COLO829 (cell line): ENCODE measurements at places on chromosomes 7 and 10.

DNA sequence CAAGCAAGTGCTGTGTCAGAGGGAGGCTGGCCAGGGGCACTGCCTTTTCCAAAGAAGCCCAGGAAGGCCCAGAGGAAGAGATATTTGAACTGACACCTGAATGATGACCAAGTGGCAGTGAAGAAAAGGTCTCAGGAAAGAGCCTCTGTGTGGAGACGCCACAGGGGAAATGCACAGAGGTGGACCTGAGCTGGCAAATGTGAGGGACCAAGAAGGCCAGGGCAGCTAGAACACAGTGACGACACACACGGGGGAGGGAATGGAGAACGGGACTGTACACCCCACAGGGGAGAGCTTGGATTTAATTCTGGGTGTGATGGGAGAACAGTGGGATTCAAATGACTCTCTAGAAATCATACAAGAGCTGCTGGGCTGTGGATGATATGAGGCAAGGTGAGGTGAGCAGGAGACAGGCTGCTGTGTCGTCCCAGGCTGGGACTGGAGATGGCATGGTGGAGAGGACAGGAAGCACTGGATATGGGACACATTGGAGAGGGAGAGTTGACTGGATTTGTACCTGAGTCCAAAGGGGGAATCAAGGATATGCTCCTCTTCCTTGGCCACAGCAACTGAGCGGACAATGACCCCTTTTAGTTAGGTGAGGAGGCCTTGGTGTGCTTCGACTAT is 84.2 kb upstream of the DDC start:
- DNase-seq: no peak

GRCh38 chr7:134565643-134566136 is 16.8 kb downstream of the AKR1B15 start:
- DNase-seq: no peak

- no peak for DNase-seq
Measured at GRCh38 chr7:138975343-138976104, 5.7 kb downstream of the KIAA1549 start.

DNA sequence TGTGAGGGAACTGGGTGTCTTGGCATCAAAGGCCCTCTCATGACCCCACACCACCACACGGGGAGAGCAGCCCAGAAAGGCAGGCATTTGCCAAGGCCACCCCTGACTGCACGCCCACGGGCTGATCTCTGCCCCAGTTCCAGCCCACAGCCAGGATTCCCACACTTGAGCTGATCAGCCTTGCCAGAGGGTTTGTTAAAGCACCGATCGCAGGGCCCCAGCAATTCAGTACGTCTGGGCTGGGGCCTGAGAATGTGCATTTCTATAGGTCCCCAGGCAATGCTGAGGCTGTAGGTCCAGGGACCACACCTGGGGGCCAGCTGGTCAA is 103.9 kb downstream of the TNS3 start:
- no peak for DNase-seq

- no peak for DNase-seq
Measured at GRCh38 chr7:90777465-90777864, 181.3 kb downstream of the CDK14 start.

DNA sequence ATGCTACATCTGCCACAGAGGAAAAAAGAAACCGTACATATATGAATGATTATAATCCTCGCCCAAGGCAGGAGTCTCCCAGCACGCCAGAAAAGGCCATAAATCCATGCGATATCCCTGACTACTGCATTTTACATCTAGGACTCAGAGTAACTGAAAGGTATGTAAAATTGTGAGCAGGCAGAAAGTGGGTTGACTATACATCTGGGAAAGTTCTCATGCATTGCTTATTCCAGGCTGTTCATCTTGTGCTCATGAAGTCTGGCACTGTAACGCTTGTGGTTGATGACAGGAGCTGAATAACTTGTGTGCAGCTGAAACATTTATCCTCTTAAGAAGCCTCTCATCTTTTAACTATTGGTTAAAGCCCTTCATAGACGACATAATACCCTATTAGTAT is 193.4 kb upstream of the STEAP4 start:
- DNase-seq: no peak

GRCh38 chr10:687583-688311 is 1.7 kb downstream of the DIP2C start:
- DNase-seq: no peak

DNA sequence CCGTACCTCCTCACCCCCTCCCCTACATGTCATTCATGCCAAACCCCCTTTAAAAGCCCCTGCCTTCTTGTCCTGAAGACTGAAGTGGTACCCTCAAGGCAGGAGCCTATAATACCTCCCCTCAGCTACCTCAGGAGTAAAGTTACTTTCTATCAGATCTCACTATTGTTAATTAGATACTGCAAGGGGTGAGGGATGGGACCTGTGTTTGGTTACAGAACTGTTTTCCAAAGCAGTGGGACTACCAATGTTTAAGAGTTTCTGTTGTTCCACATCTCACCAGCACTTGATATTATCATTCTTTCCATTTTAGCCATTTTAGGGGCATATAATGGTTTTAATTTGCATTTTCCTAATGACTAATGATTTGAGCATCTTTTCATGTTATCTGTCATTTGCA is 196.8 kb upstream of the LRRN3 start:
- DNase-seq: no peak

GRCh38 chr7:69801729-69802682 is 203.7 kb downstream of the AUTS2 start:
- DNase-seq: no peak

- DNase-seq: peak; percentile 37
Measured at GRCh38 chr10:77613476-77614130, 24.0 kb downstream of the KCNMA1 start.

GRCh38 chr7:42688056-42688371 is 223.9 kb downstream of the C7orf25 start:
- no peak for DNase-seq

DNA sequence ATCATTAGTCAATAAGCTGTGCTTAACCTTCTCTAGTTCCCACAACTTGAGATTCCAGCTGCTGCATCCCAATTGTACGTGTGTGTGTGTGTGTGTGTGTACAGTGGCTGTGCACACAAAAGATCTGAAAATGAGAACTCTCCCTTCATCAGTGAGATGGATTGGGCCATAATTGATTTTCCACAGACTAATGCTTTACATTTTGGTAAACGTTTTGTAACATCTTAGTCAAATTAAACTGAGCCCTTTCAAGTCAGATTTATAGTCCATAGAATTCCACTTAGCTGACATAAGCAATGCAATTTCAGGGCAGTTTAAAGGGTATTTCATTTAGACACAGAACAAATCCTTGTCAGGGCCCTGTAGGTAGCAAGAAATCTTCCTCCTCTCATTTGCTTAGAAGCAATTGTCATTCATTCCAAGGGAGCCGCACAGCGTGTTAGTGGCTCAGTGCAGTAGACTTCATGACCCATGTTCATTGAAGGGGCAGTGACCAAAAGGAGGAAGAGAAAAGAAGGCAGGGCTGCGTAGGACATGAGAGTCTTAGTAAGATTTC is 1123.5 kb upstream of the AUTS2 start:
- no peak for DNase-seq

- DNase-seq: no peak
Measured at GRCh38 chr10:131013281-131013912, 298.1 kb downstream of the TCERG1L start.

DNA sequence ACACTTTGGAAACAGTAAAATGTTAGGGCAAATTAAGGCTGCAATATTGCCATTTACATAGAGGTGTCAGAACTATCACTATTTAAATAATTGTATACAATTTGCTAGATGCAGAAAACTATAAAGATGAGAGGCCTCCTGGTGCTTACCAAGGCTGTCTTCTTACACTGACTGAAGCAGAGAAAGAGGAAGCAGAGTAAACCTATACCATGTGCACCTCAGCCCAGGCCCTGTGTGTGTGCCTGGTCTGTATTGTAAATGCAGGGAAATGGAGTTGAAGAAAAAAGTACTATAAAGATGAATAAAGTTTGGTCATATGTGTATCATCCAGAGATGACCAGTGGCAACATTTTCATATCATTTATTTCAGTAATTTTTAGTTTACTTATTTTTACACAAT is 29.2 kb downstream of the ELMO1 start:
- no peak for DNase-seq

DNA sequence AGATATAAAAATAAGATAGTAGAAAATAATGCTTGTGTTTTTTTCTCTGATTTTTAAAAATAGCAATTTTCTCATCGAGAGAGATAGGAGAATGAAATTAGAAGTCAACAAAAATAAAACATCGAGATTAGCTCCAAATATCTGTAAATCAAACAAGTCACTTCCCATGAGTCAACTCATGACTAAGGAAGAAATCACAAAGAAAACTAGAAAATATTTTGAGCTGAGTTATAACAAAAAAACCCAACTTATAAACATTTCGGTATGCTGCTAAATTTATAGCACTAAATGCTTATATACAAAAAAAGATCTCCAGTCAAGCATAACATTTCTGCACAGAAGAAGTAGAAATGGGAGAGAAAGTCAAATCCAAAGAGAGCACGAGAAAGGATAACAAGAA is 140.1 kb downstream of the ITGA8 start:
- no peak for DNase-seq

GRCh38 chr10:46018453-46019176 is 11.8 kb downstream of the NCOA4 start:
- no peak for DNase-seq

GRCh38 chr10:112919721-112920120 is 30.3 kb upstream of the TCF7L2 start:
- no peak for DNase-seq

DNA sequence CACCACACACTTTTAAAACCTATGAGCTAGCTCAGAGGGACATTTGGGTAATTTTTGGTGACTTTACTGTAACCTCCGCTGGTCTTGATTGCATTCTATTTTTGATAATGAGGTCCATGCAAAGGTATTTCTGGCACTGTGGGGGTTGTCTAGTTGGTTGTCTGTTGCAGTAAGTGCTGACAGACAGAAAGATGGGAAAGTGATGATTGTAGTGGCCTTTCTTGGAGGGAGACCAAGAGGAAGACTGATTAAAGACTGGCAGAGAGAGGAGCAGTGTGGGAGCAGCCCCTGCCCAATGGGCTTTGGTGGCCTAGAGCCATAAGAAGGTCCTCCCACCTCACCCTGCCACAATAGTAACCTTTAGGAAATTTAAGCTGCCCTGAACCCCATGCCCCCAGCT is 173.4 kb upstream of the CTBP2 start:
- DNase-seq: no peak

- DNase-seq: no peak
Measured at GRCh38 chr7:31835471-31835870, 148.5 kb downstream of the PPP1R17 start.

GRCh38 chr7:17546592-17546991 is 248.1 kb downstream of the AHR start:
- peak; percentile 63 for DNase-seq

- no peak for DNase-seq
Measured at GRCh38 chr10:43354330-43354635, 17.2 kb upstream of the FXYD4 start.

GRCh38 chr10:30791197-30791611 is 161.7 kb upstream of the LYZL2 start:
- DNase-seq: no peak

- DNase-seq: no peak
Measured at GRCh38 chr7:108026116-108026515, 23.2 kb upstream of the LAMB1 start.

GRCh38 chr7:87420173-87420572 is 55.3 kb downstream of the ABCB4 start:
- DNase-seq: no peak

- no peak for DNase-seq
Measured at GRCh38 chr10:71957546-71958275, 6.5 kb upstream of the CHST3 start.
